Aorta (tissue), 5 donors: ENCODE measurements at places on chromosomes 12 and 14. TPM values are rescaled to one million over a fixed set of nuclear protein-coding genes. Genes with fewer than 3 reads are reported as not detected.

- no peak for DNase-seq
Measured at GRCh38 chr14:51328772-51329353, 88.8 kb downstream of the TMX1 start.

DNA sequence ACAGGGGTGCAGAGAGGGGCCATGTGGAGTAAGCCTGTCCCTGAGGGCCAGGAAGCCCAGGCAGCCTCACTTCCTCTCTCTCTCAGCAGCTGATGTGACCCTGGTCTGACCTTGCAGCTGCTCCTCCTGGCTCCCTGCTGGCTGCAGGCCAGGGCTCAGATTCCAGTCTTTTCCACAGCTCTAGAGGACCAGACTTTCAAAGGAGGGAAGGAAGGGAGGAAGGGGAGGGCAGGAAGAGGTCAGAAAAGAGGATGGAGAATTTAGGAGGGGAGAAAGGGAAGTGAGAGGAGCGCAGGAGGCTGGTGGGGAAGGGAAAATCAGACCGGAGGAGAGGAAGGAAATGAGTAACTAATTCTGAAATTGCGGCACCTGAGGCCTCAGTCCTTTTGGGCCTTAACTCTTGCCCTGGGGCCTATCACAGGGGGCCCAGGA is 40.9 kb upstream of the VASH1 start:
- DNase-seq = no peak

DNA sequence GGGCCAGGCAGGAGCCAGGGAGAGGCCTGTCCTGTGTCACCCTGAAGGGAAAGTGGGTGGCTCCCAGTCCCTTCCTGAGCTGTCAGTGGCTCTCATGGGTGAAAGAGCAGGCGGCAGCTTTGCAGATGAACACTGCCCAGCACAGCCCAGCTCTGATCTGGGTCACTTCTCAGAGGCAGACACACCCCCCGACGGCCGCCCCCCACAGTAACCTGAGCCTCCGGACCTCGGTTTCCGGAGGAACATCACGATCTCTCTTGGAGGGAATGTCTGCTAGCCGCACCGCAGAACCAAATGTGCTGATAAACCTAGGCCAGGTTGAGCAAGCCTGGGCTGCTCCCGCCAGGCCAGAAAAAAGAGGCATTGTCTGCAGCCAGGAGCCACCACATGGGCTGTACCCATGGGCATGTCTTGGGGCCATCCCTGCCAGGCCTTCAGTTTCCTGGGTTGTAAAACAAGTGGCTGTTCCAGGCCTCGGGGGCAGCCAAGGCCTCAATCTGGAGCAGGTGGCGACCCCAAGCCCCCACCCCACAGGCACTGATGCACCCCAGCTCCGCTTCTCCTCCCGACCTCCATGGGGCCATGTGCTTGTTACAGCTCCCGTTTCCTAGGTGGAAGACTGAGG is 57.6 kb downstream of the NCOR2 start:
- DNase-seq = no peak

DNA sequence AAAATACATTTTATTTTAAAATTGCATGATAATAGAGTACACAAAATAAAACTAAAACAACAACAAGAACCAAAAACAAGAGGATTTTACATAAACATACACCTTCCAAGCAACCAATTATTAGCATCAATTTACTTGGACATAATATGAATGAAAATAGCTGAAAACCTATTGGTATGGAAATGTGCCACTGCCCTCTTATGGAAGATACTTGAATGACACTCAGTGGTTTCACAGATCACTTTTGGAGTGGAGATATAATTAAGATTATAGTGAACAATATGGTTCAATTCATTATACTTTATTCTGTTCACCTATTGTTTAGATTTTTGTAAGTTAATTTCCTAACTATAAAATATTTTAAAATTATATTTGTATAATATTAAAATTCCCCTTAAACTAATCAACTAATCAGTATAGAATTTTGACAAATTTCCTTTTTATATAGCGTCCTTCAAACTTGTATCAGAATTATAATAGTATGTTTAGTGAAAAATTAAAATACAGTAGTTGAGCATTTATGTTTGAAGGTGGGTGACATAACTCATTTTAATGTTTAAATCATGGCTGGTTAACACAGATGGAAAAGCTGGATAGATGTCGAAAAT is 70.1 kb downstream of the SLC6A15 start:
- no peak for DNase-seq

DNA sequence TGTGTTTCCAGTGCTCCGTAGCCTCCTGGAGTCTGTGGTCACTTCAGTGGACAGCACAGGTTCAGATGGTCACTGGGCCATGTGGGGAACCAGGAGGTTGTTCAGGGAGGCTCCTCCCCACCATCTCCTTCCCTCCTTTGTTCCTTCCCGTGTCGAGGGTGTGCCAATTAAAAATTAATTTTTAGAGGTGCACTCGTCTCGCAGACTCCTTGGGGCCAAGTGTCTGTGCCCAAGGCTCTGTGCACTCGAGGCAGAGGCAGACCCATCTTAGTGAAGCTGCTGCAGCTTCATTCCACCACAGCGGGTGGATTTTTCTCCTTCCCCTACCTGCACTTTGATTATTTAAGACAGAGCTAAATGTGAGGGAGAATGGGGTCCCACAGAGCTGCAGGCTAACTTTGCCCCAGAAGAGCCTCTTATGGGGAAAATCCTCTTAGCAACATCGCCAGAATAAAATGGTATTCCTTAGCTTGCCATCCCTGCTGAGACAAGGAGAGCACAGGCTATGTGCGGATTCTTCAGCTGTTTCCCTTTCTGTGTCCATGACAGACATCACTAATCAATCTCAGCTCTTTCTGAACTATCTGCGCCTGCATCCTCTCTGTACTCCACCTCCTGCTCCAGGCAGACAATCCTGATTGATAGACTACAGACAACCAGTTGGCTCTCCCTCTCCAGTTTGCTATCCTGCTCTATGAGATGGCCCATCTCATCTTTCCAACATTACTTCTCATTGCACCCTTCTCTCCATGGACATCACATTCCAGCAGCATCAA is 159.5 kb downstream of the VRK1 start:
- DNase-seq = no peak

DNA sequence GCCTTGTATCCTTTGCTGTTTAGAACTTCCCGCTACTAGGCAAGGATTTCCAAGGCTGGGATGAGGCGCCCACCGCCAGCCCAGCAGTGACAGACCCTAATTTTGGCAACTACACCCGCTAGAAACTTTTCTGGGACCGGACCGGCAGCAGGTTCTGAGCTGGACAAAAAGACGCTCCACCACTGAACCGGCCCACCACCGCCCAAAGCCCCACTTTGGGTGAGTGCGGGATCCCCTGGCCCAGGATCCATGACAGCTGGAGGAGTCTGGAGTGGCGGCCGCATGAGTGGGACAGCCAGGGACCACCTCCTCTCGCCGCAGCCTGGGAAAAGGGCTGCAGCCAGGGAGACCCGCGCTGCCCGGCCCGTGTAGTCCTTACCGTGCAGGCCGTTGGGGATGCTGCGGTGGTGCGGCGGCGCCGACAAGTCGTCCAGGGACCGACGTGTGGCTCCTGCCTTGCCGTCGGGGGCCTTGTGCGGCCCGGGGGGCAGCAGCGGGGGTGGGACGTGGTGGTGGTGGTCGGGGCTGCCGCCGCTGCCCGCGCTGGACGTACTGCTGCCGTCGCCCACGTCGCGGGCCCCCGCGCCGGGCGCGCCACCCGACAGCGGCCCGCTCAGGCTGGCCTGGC is 1.1 kb downstream of the CCDC85C start:
- DNase-seq = no peak

GRCh38 chr12:6383572-6384498 is at the start of gene LTBR:
Gene LTBR, plus strand, starts transcription at chr12:6384162. Its CDS starts 197 bp downstream, at chr12:6384359.
- DNase-seq = peak; percentile 98

DNA sequence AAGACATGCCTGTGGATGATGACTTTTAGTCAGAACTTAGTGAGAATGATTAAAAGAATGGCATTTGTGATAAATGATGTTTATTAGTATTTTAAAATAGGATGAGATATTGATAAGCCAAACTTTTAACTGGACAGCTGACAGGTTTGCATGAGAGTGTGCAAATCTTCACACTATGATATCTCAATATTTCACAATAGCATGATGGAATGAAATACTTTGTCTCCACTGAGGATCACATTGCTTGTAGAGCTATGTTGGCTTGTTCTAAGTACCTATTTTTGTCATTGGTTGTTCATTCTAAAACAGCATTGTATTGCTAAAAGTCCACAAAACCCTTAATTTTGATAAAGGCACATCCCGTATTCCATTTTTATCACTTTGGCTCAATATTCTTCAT is 322.1 kb downstream of the ACSS3 start:
- no peak for DNase-seq

- DNase-seq = peak; percentile 38
Measured at GRCh38 chr14:101950516-101951215, 13.7 kb upstream of the DYNC1H1 start.

DNA sequence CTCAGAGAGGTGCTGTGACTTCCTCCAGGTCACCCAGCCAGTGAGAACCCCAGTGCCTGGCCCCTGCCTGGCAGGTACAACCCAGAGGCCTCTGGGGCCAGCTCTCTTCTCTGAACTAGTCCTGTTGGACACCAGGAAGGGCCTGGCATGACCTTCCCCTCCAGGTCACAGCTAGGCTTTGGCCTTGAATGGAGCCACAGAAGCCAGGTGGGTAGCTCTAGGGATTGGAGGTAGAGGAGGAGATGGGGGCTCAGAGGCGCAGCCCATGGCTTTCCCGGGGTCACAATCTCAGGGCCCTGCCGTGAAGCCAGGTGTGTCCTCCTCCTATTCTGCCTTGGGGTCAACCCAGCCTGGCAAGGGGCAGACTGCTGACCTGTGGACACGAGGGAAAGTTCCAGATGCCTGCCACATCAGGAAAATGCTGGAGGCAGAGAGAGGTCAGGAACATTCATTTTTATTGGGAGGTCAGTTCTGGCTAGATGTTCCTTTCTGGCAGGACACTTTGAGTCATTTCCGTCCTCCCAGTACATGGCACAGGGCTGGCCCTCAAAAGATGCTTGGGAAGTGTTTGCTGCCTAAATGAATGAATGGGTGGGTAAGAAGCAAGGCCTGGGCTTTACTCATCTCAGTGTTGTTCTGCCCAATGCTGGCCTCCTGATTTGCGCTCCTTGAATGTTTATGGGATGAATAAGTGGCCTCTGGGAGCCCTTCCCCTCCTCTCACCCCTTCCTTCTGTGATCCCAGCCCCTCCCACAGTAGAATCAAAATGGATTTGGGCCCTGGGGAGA is 25.4 kb downstream of the FAM222A start:
- DNase-seq = peak; percentile 59

DNA sequence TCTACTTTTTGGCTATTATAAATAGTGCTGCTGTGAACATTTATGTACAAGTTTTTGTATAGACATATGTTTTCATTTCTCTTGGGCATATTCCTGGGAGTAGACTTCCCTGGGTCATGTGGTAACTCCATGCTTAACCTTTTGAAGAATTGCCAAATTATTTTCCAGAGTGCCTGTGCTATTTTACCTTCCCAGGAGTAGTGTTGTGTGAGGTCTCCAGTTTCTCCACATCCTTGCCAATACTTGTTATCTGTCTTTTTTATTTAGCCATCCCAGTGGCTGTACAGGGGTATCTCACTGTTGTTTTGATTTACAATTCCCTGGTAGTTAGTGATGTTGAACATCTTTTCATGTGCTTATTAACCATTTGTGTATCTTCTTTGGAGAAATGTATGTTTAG is 18.9 kb downstream of the UBE3B start:
- DNase-seq = no peak

DNA sequence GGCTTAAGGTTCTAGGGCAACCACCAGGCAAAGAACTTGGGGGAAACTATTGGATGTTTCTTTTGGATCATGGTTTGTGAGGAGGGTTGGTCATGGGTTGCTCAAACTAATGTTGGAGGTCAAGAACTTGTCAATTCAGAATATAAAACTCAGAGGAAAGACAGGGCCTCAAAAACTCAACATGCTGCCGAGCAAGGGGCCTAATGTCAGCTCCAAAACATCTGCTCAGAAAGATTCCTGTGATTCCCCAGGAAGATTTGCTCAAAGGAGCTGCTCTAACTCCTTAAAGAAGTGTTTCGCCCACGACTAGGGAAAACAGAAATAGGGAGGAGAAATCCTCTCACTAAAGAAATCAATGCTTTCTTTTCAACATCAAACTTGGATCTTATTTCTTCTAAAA is 3.7 kb upstream of the IGF1 start:
- no peak for DNase-seq

DNA sequence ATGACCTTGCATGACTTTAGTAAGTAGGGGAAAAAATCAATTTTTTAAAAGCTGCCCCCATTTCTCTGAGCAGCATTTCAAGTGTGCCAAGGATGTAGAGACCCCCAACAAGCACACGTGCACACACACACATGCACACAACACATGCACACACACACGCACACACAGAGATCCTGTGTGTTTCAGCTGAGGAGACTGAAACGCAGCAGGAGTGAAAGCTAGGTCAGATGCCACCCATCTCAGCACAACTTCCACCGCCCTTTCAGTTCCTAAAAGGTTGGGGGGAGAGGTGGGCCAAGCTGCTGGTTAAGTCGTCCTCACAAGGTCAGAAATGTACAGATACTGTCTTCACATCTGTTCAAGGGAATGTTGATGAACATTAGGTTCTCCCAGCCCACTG is 13.9 kb downstream of the MYL2 start:
- DNase-seq = no peak

GRCh38 chr14:90726656-90727055 is 89.6 kb downstream of the TTC7B start:
- DNase-seq = no peak

DNA sequence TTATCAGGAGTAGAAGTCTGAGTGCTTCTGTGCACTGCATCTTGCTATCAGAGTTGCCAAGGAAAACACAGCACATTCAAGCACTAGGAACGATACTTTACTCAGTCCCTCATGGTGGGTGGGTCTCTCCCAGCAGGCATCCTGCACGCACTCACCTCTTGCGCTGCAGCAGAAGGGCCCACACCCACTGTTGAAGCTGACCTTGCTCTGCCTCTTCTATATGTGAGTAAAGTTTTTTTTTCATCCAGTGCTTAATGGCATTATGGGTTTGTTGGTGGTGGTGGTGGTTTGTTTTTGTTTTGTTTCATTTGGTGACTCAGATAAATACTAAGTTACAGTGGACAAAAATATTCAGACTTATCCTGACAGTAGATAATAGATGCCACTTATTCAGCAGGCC is 348.5 kb downstream of the EGLN3 start:
- DNase-seq = no peak

GRCh38 chr14:49858383-49858782 is 5.8 kb upstream of the NEMF start:
- no peak for DNase-seq

- DNase-seq = no peak
Measured at GRCh38 chr12:101207086-101207780, 2.8 kb downstream of the SLC5A8 start.

GRCh38 chr14:40417777-40418401 is 985.7 kb upstream of the FBXO33 start:
- DNase-seq = no peak

- no peak for DNase-seq
Measured at GRCh38 chr12:19576506-19577280, 137.4 kb downstream of the AEBP2 start.

DAO gene
- polyA plus RNA-seq = not detected

PTGER2 gene
- polyA plus RNA-seq = 0.82 TPM

SMIM41 gene
- not detected for polyA plus RNA-seq

JPH4 gene
- polyA plus RNA-seq = 0.23 TPM

OASL gene
- 0.49 TPM for polyA plus RNA-seq

NPAS3 gene
- polyA plus RNA-seq = 0.28 TPM

RAD51AP1 gene
- polyA plus RNA-seq = 2.9 TPM

METTL17 gene
- polyA plus RNA-seq = 88.6 TPM

DUSP6 gene
- polyA plus RNA-seq = 19.8 TPM

COX8C gene
- not detected for polyA plus RNA-seq

PRKAG1 gene
- polyA plus RNA-seq = 48.0 TPM

DEGS2 gene
- polyA plus RNA-seq = 0.10 TPM

ETNK1 gene
- 4.3 TPM for polyA plus RNA-seq

AVPR1A gene
- polyA plus RNA-seq = 0.38 TPM

RNF212B gene
- polyA plus RNA-seq = not detected

GLIPR1L2 gene
- 1.1 TPM for polyA plus RNA-seq

SLC10A1 gene
- polyA plus RNA-seq = not detected

PPFIA2 gene
- 11.0 TPM for polyA plus RNA-seq

TTC5 gene
- 3.0 TPM for polyA plus RNA-seq
